ENCODE measurements at places on chromosomes 6 and 20.
A peak's percentile ranks its signal among the peaks of the same experiment; 100 is the strongest.

- DNase-seq, result peak; percentile 24
These were observed 25.2 kb downstream of the RFPL4B start for GRCh38 chr6:112372226-112372806.

DNA sequence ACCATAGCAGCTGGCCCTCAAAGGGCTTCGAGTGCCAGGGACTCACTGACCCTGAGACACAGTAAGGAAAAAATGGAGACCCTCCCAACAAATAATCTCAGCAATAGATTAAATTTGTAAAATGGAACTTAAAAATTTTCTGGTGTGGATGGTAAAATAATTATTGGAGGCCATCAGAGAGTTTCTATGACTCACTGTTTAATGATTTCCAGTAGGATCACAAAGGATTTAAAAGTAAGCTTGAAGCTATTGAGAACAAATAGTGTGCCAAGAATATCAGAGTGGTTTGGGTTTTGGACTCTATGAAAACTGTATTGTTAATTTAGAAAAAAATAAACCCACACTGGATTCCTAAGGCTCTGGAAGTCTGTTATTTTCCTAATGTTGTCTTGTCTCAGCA, 115.2 kb upstream of the AKIRIN2 start:
- DNase-seq, result no peak

DNA sequence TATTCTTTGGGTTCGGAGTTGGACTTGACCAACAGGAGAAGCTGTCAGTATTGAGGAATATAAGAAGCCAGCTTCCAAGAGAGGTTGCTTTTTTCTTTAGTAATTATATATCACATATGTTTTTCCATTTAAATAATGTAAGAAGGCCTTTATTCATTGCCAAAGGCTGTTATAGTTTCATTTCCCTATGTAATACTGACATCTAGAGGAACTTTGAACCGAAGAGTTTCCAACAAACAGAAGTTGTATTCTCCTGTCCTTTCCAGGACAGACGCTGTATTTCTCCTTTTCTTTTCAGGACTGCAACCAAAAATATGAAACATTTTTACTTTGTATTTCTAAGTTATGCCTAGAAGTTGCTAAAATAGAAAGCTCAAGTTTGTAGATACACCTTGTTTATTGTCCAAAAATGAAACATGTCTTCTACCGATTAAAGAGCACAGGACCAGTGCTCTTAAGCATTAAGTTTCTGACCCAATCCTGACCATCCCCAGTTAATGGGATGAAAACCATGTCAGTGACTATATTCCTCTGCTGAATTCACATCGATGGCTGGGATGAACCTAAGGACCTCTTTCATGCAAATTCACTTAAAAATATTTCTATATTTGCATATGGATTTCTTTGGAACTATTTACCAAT, 55.1 kb downstream of the MYLK4 start:
- no peak for DNase-seq

- DNase-seq, result no peak
These were observed 703 bp downstream of the SNX9 start for GRCh38 chr6:157823528-157824370.

GRCh38 chr6:142945049-142945445, at the start of gene HIVEP2:
TSS of gene HIVEP2 (minus strand) at chr6:142945176. CDS start at chr6:142774738, 170,438 bp downstream.
- DNase-seq, result peak; percentile 63

GRCh38 chr20:60950561-60950960, 301.5 kb upstream of the CDH4 start:
- DNase-seq, result no peak
